A172 (cell line): ENCODE measurements at places on chromosomes 4 and X.

- no peak for DNase-seq
Observed at GRCh38 chrX:105821471-105822121, 743 bp upstream of the NRK start.

DNA sequence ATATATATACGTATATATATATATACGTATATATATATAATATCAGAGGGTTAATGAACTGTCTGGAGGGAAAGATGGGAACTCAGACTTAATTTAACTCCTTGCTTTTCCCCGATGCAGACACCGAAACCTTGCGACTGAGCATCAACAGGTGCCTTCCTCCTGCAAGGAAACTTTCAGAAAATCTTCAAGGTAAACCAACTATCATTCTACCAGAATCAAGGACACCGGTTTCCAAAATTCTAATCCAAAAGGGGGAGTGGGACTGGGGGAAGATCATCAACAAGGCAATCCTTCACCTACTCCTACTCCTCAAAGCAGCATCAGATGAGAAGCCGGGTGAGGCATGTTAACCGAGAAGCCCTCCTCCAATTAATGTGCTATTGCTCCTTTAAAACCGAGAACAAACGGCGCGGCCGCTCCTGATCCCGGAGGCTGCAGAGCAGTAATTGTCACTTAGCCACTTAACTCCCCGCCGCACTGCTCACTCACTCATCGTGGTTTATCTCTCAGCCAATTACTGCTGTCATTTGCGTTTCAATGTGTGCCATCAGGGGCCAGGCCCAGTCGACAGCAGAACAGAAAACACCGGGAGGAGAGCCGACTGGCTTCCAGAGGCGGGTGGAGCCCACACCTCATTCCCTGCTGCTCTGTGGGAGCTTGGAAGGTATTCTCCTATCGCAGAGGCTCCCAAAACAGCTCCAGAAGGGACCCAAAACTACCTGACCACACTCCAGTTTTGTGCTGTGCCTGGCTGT, 61.7 kb downstream of the MAML3 start:
- peak; percentile 45 for DNase-seq

GRCh38 chr4:123405267-123405865, 8.8 kb downstream of the SPRY1 start:
- DNase-seq = no peak

GRCh38 chrX:40474645-40475044, 106.1 kb upstream of the ATP6AP2 start:
- DNase-seq = no peak

DNA sequence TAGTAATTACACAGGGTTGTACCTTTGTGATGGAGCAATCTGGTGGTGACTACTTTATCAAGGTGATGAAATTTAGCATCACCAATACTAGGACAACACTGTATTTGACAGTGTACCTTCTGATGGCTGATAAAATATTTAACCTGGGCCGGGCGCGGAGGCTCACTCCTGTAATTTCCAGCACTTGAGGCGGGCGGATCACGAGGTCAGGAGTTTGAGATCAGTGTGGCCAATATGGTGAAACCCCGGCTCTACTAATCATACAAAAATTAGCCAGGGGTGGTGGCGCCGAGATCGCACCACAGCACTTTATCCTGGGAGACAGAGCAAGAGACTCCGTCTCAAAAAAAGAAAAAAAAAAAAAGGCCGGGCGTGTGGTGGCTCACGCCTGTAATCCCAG, 1.9 kb upstream of the TAF1 start:
- no peak for DNase-seq

DNA sequence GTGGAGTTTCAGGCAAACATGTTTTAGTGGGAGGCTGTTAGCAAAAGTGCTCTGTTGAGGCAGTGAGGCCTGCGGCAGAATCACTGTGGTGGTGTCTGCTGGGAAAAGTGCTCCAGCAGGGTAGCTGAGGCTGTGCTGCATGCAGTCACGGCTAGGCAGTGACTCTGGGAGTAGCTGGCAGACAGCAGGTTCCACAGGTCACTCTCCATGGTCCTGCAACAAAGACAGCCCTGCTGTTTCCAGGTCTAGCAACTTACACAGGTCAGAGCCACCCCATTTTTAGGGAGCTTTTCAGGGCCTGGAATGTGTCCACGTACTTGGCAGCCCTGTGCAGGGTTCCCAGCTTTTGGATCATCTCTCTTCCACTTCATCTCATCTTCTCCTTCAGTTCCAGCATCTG, 184.3 kb downstream of the NAA11 start:
- peak; percentile 12 for DNase-seq

DNA sequence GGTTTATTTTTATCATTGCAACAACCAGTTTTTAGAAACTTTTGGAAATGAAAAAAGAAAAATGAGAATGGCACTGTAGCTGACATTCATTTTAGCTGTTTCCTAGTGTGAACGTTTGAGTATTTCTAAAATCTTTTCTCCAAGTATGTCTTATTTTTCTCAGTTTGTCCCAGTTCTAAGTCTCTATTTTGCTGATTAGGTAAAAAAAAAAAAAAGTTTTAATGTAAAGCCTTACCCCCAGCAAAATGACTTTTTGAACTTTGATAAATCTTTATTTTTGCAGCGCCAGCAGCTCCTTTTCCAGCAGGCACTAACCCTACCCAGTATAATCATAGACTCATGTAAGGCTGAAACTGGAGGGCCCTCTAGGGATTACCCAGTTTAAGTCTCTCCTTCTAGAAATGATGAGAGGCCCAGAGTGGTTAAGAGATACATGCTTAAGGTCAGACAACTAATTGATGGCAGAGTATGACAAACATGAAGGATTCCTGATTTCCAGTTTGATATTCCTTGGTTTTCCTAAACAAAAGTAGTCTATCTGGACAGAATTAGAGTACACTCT, 84.3 kb upstream of the SLC4A4 start:
- DNase-seq = no peak

- no peak for DNase-seq
Observed at GRCh38 chr4:117249333-117249732, 164.0 kb upstream of the TRAM1L1 start.

DNA sequence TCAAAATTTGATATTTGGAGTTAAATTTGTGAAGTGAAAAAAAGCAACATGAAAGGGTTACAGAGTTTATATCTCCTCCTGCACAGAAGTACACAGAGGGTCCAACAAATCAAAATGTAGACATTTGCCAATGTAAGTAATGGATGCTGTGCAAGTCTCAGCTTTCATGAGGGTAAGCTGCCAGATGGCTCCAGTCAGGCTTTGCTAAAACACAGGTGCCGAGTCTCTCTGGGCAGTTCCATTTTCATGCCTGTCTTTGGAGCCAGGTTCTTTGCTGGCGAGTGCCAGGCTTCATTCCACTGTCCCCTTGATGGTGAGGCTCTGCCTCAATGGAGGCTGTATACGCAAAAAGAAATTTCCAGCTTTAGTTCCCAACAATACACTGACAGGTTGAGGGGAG, 27.9 kb downstream of the SLC4A4 start:
- DNase-seq = no peak

GRCh38 chr4:72357908-72358307, 211.1 kb downstream of the ADAMTS3 start:
- DNase-seq = no peak
